ENCODE measurements at places on chromosomes 13 and 19.

GRCh38 chr13:50107205-50107604, 92.0 kb downstream of the KCNRG start:
- DNase-seq = no peak

GRCh38 chr13:80334597-80335260, 6.2 kb downstream of the SPRY2 start:
- DNase-seq = no peak

GRCh38 chr13:91017031-91017668, 330.3 kb upstream of the MIR17HG start:
- DNase-seq = peak; percentile 34

DNA sequence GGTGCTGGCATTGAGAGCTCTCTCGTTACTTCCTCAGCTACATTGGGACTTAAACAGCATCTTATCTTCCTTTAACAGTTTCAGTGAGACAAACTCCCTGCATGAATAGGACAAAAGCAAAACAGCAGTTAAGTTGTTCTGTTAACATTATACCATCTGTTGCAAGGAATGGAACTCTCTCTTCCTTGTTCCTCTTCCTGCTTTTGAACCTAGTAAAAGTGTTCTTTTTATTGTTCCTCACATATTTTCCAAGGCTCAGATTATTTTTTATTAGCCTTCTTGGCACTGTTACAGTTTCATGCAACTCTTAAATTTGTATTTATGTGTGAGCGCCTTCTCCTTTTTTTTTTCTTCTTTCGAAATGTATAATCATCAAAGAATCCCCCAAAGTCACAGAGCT, 202.6 kb upstream of the UFM1 start:
- DNase-seq = no peak

- no peak for DNase-seq
Observed at GRCh38 chr13:112331675-112332074, 44.5 kb upstream of the SPACA7 start.

DNA sequence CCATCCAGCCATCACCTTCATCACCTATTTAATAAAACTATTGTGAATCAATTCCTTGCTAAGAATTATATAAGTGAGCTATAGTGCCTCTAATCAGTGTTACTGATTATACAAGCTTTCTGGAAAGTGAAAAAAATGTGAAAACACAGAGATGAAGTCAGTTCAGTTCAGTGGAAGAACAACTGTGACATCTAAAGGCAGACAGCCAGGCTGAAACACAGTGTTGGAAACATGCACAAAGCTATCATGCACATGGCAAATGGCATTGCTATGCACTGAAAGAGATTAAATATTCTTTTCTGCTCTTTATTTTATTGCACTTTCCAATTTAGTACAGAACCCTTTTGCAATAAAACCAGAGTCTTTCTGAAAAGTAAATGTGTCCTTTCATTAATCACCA, 294.0 kb downstream of the RBM26 start:
- no peak for DNase-seq

DNA sequence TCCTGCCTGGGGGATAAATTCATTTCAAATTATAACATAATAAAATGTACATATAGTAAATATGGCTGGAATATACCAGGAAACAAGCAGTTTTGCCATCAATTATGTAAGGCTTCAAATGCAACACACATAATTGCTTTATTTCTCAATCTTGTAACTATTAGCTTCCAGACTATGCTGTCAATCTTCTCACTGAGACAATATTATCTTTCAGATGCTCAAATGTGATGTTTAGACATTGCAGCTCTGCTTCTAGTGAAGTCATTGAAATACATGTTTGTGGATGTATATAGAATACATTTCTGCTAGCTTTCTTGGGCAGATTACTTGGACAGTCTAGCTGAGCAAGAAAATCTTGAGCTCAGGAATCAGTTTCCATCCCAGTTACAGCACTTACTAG, 454.4 kb downstream of the TDRD3 start:
- DNase-seq = no peak

DNA sequence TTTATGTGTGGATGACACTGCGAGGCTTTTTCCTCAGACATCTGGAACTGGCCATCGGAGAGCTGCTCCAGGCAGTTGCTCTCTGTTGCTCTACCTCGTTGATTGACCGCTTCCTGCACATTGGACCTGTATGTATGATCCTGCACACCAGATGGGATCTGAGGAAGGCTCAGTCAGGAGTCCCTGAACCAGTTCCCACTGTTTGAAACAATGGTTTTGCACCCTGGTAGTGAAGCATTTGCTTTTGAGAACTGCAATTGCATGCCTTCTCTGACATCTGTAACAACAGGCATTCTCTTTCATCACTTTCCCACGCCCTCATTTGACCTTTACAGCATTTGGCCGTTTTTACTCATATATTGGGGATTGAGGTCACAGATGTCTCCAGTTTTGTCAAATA, 61.1 kb upstream of the NPAS1 start:
- DNase-seq = no peak

GRCh38 chr13:34172048-34172447, 354.1 kb downstream of the RFC3 start:
- DNase-seq = no peak

GRCh38 chr13:30108216-30108912, 199.0 kb downstream of the KATNAL1 start:
- DNase-seq = no peak

DNA sequence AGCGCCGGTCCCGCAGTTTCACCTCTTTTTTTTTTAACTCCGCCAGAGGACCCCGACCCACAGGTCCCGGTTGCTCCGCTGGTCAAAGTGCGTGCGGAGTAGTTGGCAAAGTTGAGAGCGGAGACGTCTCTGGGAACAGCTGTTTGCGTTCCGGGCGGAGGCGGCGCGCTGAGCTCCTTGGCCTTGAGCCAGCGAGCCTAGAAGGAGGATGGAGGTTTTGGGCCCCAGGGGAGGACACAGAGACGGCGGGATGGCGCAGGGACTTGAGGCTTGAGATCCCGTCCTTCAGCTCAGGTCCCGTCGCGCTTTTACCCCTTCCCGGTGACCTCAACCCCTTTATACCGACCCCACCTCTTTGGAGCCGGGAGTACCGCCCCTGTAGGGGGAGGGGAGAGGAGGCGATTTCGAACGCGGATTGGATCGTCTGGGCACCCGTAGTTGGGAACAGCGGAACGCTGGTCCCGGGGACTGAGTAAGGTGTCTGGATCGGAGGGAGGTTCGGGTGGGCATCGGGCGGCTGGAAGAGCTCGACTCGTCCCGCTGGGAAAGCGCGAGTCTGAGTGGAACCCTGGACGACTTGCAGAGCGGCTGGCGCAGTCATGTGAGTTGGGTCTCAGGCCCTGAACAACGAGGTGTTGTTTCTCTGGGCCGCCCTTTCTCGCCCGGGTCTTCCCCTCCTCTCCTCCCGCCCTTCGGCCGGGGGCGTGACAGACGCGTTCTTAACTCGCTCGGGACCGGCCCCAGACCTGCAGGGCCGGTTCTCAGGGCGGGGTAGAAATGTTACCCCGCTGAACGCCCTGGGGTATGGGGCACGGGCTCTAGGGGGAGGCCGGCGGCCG, at the start of gene WBP4:
Gene WBP4, plus strand, starts transcription at position 435 of the 839 bp plus-strand sequence. Its CDS starts 165 bp downstream, at position 600.
- peak; percentile 94 for DNase-seq

GRCh38 chr19:44823373-44823698, 14.4 kb downstream of the BCAM start:
- no peak for DNase-seq

DNA sequence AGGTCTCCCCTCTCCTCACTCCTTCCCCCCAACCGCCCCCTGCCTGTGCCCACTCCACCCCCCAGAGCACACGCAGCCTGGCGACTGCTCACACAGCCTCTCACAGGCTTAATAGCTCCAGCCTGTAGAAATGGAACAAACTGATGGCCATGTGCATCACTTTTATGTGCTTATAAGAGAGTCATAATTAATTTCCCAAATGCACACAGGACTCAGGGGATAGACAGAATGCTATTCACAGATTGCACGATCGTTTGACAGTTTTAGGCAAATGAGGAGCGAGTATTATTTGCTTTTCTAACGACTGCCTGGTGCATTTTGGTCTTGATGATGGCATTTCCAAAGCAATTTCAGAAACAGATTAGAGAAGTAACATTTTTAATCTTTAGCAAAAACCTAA, 97.7 kb upstream of the VSTM2B start:
- no peak for DNase-seq

DNA sequence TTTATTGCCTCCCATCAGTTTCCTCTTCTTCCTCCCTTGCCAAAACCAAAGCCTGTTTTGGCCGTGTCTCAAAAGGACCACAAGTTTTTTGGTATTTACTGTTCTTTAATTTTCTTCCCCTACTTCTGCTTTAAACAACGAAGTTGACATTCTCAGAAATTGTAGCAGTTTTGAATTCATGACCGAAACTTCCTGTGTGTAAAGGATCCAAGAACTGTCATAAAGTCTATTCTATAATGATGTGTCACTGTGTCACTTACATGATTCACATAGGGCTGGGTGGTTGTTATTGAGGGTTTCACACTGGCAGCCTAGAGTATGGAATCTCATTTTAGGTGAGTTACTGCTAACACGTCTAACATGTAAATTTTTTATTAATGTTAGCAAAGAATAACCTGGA, 741.0 kb upstream of the KLHL1 start:
- DNase-seq = no peak

GRCh38 chr13:94168783-94169453, 310.6 kb downstream of the DCT start:
- no peak for DNase-seq

DNA sequence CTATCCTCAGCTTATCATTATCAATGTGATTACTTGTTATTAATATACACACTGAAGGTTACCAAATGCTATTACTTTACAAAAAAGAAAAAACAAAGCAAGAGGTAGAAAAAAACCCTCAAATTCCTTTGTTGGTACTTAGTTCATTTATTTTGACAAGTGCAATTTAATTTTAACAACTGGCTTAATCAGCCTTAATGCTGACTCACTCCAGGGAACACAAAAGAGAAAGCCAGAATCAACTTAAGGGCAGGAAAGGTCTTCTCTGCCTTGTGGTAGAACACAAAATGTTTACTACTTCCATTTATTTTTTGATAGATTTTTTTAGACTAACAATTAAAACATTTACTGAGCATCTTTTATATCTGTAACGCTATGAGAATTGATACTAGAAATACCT, 417.1 kb downstream of the PCDH17 start:
- DNase-seq = no peak

DNA sequence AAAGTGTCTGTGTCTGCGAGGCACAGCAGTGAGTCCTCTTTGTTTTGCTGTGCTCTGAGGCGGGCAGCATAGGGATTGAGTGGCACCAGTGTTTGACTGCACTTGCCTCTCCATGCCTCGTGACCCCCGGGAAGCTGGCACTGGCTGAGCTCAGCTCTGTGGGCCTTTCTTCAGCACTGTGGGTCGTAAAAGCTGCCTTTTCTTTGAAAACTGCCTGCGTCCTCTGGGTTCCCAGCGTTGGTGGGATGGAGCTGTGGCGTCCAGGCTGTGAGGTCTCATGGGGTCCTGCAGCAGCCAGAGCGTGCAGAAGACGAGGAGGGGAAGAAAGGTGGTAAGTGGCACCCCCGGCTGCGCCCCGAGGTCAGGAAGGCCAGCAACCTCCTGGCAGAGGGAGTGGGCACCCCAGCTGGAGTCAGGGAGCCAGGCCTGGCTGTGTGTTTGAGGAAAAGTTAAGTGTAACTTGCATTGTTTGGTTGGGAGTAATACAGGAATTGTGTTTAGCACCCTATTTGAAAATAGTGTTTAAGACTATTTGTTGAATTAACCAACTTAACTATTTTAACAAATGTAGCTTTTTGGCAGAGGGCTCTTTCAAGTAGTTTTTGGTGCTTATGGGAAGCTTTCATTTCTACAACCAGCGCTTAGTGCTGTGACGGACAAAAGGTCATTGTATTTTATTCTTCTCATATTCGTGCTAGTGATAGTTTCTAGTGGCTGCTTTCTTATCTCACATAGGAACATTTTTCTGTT, 79.3 kb upstream of the TEX29 start:
- no peak for DNase-seq

DNA sequence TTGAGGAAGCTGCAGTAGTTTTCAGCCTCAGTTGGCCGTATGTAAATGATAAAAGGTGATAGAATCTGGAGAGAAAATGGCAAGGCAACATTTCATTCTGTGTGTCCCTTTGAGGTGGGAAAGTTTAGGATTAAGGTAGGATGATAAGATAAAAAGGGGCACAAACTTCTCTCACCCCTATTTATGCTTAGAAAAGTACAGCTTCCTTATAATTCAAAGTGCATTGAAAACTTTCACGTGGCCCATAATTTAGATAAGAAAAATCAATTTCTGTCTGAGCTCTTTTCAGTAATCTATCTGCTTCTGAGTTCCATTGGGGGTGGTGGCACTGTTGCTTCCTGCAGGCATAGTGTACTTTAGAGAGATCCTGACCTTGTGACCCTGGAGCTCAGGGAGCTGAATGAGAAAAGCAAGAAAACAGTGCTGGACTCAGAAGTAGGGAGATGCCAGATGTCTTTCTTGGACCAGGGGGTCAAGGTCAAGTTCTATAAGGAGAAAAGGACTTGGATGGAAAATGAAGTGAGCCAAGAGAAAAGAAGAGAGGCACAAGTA, 187.3 kb downstream of the NDFIP2 start:
- DNase-seq = no peak

- DNase-seq = no peak
Observed at GRCh38 chr19:46919324-46919723, 58.5 kb downstream of the ARHGAP35 start.

DNA sequence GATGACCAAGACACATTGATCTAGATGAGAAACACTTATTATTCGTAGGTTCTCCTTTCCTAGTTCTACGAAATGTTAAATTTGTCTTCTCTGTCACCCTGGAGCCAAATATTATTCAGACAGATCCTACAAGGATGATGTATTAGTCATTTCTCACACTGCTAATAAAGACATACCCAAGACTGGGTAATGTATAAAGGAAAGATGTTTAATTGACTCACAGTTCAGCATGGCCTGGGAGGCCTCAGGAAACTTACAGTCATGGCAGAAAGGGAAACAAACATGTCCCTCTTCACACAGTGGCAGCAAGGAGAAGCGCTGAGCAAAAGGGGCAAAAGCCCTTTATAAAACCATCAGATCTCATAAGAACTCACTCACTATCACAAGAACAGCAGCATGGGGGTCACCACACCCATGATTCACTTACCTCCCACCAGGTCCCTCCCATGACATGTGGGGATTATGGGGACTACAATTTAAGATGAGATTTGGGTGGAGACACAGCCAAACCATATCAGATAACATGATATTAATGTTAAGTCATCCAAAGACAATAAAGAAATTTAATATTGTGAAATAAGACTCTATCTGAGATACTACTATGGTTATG, 1248.8 kb upstream of the SLC10A2 start:
- DNase-seq = no peak

DNA sequence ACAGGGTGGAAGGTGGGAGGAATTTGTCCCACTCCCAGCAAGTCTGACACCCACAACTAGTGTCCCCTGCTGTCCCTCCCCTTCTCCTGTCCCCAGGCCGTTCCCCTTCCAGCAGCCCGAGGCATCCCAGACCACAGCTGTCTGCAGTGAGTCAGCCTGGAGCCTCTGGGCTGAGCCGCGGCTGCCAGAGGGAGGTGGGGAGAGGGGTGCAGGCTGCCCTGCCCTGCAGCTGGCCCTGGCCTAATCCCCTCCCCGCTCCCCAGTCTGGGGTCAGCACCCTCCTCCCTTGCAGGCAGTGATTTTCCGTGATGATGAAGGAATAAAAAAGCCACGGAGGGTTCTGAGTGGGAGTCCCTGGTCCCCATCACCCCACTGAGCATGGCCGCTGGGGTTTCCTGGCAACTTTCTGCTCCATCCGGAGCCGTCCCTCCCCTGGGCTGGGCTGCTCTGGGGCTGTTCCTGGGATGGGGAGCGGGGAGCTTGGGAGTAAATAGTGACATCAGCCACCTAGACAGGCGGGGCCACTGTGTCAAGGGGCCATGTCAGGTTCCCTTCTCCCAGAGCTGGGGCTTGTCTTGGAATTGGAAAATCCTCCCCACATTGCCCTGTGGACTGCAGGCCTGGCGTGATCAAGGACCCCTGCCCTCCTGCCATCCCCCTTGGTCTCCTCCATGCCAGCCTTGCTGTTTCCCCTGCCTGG, 16.8 kb downstream of the SPC24 start:
- no peak for DNase-seq
